Right ventricle myocardium inferior (tissue), 1 donor: ENCODE measurements at places on chromosomes 3 and 15. TPM values are rescaled to one million over a fixed set of nuclear protein-coding genes. Genes with fewer than 3 reads are reported as not detected.

The HYAL1 gene
- 70.1 TPM for total RNA-seq

The CSNK1G1 gene
- total RNA-seq = 5.5 TPM

GRCh38 chr15:88250826-88251225, 5.7 kb downstream of the NTRK3 start:
- DNase-seq = no peak

The CLSTN2 gene
- total RNA-seq = 8.4 TPM

- no peak for DNase-seq
These were observed 139.3 kb downstream of the TNIK start for GRCh38 chr3:171320750-171321558.

GRCh38 chr15:43215961-43216360, 4.9 kb downstream of the EPB42 start:
- no peak for DNase-seq

DNA sequence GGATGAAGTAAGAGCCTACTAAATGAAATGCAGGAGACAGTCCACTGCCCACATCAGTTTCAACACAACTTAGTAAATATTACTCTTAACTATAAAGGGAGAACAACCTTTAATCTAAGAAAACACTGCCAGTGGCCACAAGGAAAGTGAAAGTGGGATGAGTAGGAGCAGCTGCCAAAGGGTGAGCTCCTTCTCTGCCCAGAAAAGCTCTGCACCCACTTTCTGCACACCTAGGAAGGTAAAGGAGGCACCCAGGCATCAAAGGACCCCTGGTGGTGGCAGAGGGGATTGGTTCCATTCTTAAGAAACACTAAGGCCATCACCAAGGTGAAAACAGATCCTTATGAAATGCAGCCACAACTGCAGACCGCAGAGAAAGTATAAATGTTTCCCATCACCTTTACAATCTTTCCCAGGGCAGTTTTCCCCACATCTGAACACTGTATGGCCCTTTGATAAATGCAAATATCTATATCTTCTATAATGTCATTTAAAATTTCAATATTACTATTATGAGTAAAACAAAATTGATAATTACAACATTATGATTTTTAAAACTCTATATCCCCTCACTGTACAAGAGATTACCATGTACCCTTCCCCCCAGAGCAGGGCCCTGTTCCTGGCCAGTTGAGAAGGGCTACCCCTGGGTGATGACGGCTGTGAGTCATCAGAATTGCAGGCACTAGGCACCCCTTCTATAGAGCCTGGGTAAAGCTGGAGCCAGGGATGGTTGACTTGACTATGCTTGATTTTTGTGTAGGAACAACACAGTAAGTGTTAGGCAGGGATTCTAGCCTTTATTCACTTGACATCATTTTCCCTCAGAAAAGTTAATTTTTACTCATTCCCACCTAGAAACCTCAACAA, 92.0 kb downstream of the SNRK start:
- DNase-seq = no peak

DNA sequence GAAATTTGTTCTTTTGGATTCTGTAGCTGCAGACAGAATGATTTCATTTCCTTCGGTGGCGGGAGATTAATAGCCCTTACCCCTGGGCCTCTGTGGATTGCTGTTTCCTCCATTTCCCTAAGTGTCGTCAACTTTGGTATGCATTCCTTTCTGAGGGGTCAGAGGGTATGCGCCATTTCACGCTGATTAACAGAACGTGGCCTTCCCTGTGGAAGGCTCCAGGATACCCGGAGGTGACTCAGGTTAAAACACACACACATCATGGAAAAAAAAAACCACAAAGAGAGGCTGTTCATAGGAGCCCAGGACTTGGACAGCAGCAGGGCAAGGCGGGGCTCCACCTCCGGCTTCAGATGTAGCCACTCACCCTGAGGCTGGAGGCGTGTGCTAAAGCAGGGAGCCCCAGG, 51.9 kb downstream of the EPHB1 start:
- no peak for DNase-seq

The RPLP1 gene
- total RNA-seq = 1,256 TPM

GRCh38 chr3:147425388-147425850, 16.3 kb downstream of the ZIC1 start:
- no peak for DNase-seq

GRCh38 chr3:186220365-186220764, 111.5 kb upstream of the ETV5 start:
- DNase-seq = no peak

DNA sequence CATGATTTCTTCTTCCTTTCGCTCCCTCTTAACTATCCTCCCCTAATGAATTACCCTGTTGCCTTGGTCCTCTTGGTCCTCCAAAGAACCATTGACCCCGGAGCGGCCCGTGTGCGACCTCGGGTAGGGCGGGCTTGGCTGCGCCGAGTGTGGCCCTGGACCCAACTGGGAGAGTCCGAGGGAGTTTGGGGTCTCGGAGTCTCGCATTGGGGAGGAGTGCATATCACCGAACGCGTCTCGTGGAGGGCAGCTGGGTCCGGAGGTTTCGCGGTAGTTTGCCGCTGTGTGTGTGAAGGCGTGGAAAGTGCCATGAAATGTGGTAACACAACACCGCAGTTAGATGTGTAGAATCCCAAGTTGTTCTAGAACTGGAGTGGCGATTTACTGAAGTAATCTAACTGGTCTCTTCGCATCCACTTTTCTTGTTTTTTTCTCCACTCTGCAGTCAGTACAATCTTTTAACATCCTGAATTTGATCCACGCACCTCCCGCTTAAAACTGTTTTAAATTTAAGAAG, 363 bp downstream of the GTF2E1 start:
- no peak for DNase-seq

DNA sequence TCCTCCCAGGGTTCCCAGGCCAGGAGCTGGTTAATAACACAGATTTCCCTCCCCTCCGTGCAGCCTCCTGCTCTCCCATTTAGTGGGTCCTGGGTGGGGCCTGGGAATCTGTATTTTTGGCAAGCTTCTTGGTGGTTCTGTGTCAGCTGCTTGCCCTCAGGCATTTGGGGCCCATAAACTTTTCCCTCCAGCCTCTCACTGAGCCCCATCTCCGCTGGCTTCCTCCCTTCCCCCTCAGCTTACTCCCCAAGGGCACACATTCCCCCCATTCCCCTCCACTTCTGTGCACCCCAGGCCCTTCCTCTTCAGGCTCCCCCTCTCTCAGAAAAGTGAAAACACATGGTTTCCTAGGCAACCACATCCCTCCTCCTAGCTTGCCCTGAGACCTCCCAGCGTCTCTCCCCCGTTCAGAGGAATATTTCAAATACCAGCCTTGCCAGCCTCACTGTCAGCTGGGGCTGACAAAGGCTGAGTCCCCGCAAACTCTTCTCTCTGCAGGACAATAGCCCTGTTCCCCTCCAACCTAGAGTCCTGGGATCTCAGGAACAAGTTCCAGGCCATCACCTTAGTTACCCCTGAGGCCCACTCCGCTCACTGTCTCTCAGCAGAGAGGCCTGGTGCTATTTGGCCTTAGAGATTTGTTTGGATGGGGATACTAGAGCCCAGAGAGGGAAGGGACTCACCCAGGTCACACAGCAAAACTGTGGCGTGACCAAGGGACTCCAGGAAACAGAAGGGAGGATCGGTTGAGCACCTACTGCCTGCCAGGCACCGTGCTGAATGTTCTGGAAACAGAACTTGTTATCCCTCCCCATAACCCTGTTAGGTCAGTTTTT, 44.6 kb upstream of the SMAD6 start:
- DNase-seq = peak; percentile 14

DNA sequence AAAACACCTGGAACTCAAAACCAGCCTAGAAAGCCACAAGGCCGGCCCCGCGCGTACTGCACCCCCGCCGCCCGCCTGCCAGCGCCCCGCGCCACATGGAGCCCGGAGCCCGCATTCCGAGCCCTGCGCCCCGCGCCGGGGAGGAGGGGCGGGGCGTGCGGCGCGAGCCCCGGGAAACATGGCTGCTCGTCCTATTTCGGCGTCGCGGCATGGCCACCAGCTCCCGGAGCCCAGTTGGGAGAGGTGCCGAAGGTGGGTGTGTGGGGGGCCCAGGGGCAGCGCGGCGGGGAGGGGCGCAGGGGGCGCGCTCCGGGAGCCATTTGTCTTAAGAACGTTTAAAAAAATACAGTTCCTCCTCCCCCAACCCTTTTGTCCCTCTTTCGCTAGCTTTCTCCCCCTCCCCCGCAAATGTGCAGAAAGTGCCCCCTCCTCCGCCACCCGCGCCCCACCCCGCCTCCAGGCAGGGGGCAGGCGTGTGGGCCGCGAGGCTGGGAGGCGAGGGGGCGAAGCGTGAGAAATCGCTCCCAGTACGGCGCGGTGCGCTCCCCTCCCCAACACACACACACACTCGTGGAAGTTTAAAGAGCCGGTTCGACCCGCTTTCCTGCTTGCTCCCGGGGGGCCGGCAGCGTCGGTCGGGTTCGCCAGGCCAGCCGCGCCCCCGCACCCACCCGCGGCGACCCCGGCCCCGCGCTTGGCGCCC, 2.5 kb downstream of the ANP32A start:
- peak; percentile 87 for DNase-seq

GRCh38 chr15:34362047-34362773, 4.8 kb downstream of the LPCAT4 start:
- no peak for DNase-seq

- no peak for DNase-seq
These were observed 180.1 kb downstream of the ATG7 start for GRCh38 chr3:11452312-11452711.

The KBTBD12 gene
- 29.7 TPM for total RNA-seq

DNA sequence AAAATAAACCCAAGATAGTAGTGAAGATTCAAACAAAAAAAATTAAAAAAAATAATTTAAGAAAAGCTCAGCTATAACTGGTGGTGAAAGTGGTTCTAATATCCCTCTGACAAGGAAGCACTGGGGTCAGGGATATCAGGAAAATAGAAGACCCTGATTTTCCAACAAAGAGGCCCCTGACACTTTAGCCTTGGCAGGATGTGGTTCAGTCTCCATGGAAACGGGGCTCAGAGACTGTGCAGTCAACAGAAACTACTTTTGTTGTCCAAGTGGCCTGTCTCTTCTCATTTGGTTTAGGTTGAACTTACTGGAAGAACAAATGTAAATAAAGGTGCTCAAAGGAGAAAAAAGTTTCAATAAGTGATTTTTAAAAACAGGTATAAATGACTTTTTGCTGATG, 27.2 kb downstream of the INTS14 start:
- DNase-seq = no peak

The FOXB1 gene
- total RNA-seq = not detected

DNA sequence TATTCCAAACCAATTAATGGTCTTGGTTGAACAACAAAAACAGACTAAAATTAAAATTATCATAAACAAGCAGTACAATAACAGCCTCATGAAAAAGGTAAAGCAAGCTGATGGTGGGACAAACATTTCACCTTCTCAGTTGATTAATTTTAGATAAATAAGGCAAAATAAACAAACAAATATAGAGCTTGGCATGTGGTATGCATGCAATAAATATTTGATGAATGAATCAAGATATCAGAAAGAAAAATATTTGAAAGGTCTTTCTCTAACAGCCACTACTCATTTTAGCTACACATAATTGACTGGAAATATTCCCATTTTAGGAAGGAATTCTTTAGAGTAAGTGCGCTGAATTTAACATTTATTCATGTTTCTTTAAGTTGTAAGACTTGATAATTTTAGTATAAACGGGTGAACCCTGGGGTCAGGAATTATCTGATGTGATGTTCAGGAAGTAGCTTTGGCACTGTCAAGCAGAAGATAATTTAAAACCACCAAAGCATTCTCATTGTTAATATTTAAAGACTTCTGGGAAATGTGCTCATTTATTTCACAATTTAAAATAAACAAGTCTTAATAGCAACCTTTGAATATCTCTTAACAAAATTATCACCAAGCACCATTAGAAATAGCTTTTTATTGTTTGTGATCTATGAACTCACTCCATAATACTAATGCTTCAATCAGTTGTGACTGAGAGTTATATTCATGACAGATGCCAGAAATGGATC, 372.3 kb upstream of the TGFBR2 start:
- no peak for DNase-seq

GRCh38 chr3:100155128-100155527, 40.8 kb upstream of the FILIP1L start:
- no peak for DNase-seq

DNA sequence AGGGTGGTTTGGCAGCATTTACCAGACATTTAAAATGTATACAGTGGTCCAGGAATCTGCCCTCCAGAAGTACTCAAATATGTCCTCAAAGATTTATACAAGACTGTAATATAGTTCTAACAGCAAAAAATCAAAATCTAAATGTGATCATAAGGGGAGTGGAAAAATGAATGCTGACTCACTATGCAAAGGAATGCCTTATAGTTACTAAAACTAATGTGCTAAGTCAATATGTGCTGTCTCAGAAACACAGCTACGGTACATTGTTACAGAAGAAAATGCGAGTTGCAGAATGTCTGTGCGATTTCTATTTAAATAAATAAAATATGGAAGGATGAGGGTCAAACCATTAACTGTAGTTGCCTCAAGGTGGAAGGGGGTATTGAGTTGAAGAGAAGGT, 230.1 kb upstream of the UBE2E1 start:
- DNase-seq = no peak

- DNase-seq = no peak
These were observed 17.1 kb downstream of the LEKR1 start for GRCh38 chr3:156843071-156843808.
